Femur (tissue), 1 donor: ENCODE measurements at places on chromosomes 16 and 17.

- DNase-seq, result no peak
Observed at GRCh38 chr17:20920095-20920814, 122.6 kb downstream of the USP22 start.

GRCh38 chr17:2282297-2282873, 21.2 kb downstream of the SMG6 start:
- DNase-seq, result no peak

DNA sequence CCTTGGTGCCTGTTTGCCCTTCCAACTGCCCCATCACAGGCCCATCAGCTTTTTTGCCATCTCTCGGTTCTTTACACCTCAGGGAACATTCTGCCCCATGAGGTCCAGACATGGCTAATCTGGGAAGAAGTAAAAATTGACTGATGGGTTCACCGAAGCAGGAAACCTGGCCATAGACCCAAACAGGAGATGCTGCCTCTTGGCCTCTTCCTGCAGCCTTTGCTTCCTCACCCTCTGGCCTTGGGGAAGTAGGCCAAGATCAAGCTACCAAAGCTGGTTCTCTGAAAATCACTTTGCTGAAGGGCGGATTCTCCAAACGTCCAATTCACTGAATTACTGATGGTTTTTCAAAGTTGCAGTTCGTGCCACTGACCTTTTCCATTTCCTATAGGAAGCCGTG, 56.1 kb downstream of the ARSG start:
- no peak for DNase-seq

DNA sequence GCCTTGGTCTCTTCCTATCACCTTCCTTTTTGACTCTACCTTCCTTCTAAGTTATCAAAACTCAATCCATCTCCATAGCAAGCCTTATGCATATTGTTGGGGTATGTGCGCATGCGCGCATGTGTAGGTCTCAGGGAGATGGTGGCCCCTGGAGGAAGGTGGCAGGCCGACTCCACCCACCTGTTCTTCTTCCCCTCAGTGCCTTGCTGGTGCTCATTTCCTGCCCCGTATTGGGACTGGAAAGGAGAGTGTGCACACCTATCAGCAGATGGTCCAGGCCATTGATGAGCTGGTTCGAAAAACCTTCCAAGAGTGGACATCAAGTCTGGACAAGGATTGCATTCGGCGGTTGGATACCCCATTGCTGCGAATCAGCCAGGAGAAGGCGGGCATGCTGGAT, 25.2 kb downstream of the DNAH2 start:
- DNase-seq, result no peak

- no peak for DNase-seq
Observed at GRCh38 chr16:11181899-11182279, 74.1 kb downstream of the SOCS1 start.

DNA sequence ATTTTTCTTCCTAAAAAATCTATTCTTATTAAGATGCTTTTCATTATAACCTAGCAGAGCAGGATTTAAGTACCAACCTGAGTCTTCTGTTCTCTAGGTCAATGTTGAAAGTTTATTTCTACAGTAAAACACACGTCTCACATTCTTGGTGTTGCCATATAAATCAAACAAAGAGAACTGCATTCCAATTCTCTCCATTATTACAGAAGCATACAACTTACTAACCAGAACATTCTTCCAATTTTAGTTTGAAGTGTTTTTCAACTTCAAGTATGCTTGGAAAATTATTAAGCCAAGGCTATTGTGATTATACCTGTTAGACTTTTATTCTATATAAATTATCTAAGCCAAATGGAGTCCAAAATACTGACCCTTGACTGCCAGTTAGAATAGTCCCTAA, 110.4 kb upstream of the PMFBP1 start:
- DNase-seq, result no peak

DNA sequence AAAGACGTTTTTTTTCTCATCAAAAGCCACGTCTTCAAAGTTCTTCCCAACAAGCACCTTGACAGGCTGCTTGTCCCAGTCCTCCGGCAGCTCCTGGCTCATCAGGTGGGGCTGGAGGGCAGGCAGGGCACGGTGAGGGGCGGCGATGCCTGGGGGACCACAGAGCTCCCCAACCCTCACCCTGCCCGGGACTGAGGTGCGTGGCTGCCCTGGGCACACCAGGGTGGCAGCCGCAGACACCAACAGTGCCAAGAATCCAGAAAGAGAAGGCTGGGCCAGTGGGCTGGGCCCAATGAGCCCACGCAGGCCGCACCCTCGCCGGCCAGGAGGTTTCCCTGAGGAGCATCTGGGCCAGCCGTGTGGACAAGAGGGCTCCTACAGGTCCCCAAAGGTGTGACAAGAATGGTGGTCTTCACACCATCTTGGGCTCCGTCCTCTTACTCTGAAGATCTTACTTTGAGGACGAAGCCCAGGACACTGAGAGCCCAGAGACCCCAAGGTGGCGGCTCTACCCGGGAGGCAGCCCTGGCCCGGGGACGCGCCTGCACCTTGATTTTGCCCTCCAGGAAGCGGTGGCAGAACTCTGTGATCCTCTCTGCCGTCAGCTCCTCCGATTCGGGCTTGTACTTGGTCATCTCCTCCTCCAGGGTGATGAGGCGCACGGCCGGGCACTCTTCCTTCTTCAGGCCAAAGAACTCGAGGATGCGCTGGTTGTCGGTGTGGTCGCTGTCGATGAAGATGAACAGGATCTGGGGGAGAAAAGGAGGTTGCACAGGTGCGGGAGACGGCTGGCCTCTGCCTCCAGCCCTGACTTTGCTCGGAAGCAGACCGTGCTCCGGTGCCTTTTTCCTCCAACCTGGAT, 11.3 kb upstream of the PPP1R27 start:
- DNase-seq, result no peak

GRCh38 chr16:55257966-55258613, 65.9 kb upstream of the IRX6 start:
- DNase-seq, result peak; percentile 79

GRCh38 chr16:79786389-79786788, 185.9 kb upstream of the MAF start:
- DNase-seq, result no peak

- DNase-seq, result no peak
Observed at GRCh38 chr16:23013484-23013883, 135.8 kb downstream of the USP31 start.

GRCh38 chr16:66494916-66495315, 55.0 kb downstream of the TK2 start:
- DNase-seq, result no peak

DNA sequence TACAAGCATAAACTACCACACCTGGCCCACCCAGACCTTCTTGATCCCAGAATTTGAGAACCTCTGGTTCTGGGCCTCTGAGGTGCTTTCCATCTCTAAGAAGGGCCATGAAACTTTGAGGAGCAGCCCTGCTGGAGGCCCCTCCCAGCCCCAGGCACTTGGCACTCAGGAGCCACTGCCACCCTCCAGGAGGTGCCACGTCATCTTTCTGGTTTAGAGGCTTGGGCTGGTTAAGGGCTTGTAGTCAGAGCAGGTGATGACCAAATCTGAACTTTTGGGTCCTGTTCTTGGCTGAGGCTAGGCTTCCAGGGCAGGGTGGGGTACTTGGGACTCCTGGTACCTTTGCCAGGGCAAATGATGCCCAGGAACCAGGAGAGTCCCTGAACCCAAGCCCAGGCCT, 13.8 kb upstream of the DLX4 start:
- no peak for DNase-seq

- peak; percentile 62 for DNase-seq
Observed at GRCh38 chr17:7238420-7239090, 702 bp downstream of the PHF23 start.
